ENCODE measurements at places on chromosomes 6 and 20.
A peak's percentile ranks its signal among the peaks of the same experiment; 100 is the strongest.

GRCh38 chr20:47318027-47318585, 38.4 kb downstream of the ZMYND8 start:
- DNase-seq: peak; percentile 84

- DNase-seq: no peak
Observed at GRCh38 chr6:39048481-39049399, at the start of gene GLP1R. TSS of gene GLP1R (plus strand) at chr6:39048781. CDS start at chr6:39048841, 60 bp downstream.

DNA sequence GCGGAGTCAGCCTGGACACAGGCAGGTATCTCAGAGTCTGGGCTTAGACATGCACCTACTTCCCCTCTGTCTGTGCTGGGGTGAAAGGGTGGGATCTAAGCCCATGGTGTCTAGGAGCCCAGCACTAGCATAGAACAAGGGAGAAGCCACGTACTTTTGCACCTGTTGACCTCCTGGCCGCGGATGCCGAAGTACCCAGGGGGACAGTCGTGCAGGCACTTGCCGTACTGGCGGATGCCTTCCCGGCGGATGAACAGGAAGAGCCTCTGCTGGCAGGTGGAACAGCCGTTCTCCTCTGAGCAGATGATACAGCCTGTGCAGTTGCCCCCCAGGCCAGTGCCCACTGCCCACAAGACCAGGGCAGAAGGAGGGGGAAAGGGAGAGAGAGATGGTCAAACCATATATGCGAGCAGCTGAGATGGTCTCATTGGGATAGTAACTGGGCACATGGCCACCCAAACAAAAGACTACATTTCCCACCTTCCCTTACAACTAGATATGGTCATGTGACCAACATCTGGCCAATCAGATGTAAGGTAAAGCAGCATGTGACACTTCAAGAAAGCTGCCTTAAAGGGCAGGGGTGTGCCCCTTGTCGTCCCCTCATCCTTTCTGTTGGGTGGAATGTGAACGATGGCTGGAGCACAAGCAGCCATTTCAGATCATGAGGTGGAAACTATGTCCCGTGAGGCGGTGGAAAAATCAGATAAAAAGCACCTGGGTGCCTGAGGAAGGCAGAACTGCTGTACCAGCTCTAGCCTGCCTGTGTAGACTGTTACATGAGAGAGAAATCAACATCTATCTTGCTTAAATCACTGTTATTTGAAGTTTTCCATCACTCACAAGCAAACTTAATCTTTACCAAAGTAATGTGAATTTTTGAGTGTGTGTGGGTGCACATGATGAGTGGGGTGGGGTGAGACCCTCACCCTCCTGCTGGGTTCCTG, 34.0 kb downstream of the RSPO4 start:
- peak; percentile 25 for DNase-seq

DNA sequence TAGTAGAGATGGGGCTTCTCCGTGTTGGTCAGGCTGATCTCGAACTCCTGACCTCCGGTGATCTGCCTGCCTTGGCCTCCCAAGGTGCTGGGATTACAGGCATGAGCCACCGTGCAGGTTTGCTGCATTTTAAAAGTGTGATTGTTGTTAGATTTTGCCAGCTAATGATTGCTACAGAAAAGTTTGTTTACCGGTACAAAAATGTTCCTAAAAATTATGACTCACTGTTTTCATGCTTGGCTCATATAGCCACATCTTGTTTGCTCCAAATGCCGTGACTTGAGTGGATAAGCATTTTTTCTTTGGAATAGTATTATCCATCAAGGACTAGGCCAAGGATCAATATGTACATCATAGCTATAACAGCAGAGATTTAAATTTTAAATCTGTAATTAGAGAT, 24.3 kb downstream of the LRRN4 start:
- DNase-seq: no peak

DNA sequence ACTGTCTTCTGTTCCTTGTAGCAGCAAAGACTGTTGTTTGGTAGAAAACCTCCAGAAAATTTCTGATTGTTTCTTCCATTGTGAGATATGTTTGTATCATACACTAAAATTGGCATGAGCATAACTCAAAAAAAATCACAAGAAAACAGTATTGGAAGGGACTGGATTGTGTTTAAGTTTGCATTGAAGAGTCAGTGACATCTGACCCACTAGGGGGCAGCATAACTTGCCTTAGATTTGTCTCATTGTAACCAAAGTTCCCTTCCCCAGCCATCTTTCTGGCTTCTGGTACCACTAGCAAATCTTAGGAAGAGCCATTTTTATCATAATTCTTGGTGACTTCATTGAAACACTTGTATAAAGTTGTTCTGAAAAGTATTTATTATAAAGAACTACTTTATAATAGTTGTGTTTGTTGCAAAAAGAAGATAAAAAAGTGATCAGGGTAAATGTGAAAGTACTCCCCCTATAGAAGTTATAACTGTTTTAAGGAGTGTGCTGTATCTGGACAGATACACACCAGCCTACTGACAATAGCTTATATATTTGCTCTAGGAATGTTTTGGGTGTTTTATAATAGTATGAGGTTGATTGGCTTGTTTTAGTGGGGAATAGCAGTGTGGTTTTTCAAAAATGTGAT, 7.7 kb downstream of the CSTF1 start:
- DNase-seq: peak; percentile 24

DNA sequence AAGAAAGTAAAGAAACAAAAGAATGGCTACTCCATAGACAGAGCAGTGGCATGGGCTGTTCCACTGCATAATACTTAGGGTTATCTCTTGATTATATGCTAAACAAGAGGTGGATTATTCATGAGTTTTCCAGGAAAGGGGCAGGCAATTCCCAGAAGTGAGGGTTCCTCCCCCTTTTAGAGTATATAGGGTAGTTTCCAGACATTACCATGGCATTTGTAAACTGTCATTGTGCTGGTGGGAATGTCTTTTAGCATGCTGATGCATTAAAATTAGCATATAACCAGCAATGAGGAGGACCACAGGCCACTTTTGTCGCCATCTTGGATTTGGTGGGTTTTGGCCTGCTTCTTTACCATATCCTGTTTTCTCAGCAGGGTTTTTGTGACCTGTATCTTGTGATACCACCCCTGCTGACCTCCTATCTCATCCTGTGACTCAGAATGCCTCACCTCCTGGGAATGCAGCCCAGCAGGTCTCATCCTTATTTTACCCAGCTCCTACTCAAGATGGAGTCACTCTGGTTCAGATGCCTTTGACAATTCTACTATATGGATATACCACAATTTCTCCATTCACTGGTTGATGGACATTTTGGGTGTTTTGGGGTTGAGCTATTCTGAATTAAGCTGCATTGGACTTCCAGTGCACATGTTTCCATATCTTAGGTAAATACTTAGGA, 280.6 kb downstream of the FARS2 start:
- peak; percentile 64 for DNase-seq

GRCh38 chr20:59606566-59606965, 2.2 kb downstream of the PHACTR3 start:
- no peak for DNase-seq

GRCh38 chr6:156402227-156402626, 375.0 kb upstream of the ARID1B start:
- no peak for DNase-seq

GRCh38 chr6:131867744-131868143, 59.9 kb downstream of the ENPP1 start:
- peak; percentile 4 for DNase-seq

GRCh38 chr6:121666814-121667213, 231.4 kb downstream of the GJA1 start:
- DNase-seq: no peak

All from ELF-1 (cell line).